ENCODE measurements at places on chromosomes 3 and 15.

- no peak for DNase-seq
These were observed 12.6 kb downstream of the ATP2C1 start for GRCh38 chr3:130906374-130906995.

- DNase-seq: no peak
These were observed 308.2 kb upstream of the ADAMTS9 start for GRCh38 chr3:64995857-64996551.

- no peak for DNase-seq
These were observed 59.4 kb upstream of the ATP2C1 start for GRCh38 chr3:130834476-130834875.

GRCh38 chr15:37791693-37792092 is 142.7 kb upstream of the TMCO5A start:
- no peak for DNase-seq

DNA sequence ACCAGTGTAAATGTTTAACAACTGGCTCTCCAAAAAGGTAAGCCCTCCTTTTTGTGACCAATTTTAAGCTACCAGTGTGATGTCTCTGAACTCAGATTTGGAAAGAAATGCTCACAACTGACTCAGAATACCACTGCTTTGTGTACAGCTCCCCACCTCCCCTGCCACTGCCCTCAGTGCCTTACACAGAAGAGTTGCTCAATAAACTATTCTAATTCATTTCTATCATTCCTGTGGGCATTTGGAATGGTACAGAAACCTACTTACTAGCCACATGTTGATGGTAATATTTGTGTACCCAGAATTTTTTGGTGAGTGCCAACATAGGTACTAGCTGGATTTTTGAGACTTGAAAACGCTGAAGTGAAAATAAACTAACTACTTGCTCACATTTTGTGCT is 16.0 kb downstream of the LRRN1 start:
- no peak for DNase-seq

DNA sequence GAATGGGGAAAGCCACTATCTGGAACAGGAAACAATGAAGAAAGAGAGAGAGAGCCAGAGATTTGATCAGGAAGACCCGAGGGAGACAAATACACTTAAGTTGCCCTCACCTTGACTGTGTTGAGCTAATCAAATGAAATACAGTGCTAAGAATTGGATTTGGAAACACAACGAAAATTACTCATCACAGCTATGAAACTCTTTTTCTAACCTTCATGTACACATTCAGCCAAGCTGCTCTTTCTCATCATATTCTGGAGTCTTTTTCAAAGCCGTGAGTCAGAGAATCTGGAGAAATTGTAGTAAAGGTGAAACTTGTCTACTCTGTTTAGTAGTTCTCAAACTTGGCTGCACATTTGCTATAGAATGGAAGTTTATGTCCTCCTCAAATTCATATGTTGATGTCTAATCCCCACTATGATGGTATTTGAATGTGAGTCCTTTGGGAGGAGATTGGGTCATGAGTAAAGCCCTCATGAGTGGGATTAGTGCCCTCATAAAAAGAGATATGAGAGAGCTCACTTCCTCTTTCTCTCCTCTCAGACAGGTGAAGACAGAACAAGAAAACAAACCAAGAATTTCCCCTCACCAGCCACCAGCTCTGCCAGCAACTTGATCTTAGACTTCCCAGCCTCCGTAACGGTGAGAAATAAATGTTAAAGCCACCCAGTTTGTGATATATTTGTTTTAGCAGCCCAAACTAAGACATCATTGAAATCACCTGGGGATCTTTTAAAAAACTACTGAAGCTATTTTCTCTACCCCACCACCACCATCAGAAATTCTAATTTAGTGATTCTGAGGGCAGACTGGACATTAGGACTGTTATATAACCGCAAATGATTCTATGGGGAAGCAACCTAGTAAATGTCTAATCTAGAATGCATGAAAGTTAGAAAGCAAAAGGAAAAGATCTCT is 143.6 kb upstream of the GRM7 start:
- DNase-seq: no peak

GRCh38 chr3:88408935-88409334 is 259.2 kb downstream of the C3orf38 start:
- DNase-seq: no peak

Measured in GM04503 (cell line).